ENCODE measurements at places on chromosomes 7 and 10.

- no peak for DNase-seq
Measured at GRCh38 chr10:88707429-88708155, 1.5 kb downstream of the LIPK start.

DNA sequence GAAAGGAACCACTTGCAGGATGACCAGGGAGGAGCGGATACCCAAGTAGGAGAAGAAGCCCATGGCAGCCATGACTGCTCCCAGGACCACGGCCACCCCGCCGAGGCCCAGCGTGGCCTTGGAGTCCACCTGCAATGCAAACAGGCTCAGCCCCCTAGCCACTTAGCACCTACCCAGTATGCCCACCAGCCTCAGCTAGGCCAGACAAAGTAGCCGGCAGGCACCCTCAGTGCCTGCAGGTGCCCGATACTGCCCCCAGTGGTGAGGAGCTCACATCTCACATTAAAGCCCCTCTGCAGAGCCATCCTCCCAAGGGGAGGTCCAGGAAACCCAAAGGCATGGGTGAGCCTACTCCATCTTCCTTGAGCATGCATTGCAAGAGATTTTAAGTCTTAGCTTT, 6.6 kb downstream of the NPC1L1 start:
- DNase-seq, result no peak

- DNase-seq, result no peak
Measured at GRCh38 chr7:39199006-39199405, 221.3 kb downstream of the POU6F2 start.

GRCh38 chr7:95784796-95785195, 12.4 kb downstream of the DYNC1I1 start:
- DNase-seq, result no peak

GRCh38 chr10:70613941-70614340, 11.4 kb upstream of the PRF1 start:
- no peak for DNase-seq

DNA sequence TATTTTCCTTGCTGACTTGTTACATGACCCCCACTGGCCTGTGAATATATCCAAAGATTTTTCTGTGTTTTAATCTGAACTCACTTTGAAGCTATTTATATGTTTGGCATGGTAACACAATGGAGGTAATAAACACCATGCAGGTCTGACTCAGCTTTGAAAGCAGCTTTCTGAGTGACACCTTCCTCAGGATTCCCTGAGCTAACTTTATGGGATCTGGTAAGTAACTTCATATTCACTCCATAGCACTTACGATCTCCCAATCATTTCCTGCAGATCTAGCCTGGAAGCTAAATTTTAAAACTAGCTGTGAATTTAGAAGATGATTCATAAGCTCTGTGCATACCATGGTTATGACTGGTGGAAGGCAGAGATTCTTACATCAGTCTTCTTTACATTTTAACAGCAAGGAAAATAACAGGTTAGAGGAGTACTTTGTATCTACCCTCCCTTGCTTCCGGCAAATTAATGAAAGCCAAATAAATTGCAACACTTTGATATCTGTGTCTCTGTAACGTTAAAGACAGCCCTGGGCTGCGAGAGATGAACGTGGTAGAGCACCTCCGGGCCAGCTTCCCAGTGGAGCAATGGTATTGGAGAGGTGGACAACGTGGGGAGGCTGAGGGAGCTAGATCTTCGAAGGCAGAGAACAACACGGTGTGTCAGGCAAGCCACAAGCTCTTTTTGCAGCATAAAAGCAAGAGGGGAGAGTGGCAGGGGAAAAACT, 170.2 kb upstream of the KLF14 start:
- no peak for DNase-seq

- DNase-seq, result no peak
Measured at GRCh38 chr10:88819290-88819689, 16.8 kb downstream of the LIPM start.

GRCh38 chr10:31001740-31002139, 29.9 kb downstream of the ZNF438 start:
- DNase-seq, result no peak

GRCh38 chr7:96546426-96546825, 163.2 kb downstream of the SEM1 start:
- DNase-seq, result no peak

DNA sequence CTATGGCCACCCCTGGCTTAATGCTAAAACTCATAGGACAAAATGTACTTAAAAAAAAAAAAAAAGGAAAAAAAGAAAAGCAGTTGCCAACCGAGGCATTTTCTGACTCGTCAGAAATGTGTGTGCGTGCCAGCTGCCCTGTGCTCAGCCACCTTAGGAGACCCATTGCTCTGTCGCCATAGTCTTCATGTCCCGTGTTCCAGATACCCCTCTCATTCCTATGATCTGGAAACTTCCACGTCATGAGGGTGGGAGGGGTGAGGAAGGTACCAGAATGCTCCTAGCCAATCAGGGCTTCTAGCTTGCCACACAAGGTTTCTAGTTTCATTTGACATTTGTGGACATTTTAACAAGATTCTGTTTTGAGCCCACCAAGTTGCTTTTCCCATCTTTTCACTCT, 212.9 kb downstream of the TCF7L2 start:
- no peak for DNase-seq

DNA sequence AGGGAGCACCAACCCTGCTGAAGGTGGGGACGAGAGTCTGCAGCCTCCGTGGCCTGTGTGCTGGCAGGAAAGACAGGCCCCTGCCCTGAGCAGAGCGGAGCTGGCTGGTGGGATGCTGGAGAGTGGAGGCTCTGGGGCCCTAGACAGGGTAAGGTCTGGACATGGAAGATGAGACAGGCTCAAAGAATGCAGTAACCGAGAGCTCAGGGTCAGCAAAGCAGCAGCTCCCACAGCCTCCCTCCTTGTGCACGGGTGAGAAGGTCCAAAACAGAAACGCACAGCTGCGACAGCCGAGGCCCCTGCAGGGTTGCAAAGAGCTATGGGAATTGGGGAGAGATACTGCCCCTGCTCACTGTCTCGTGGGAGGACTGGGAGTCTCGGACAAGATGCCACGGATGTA, 80.5 kb downstream of the TNS3 start:
- DNase-seq, result no peak

DNA sequence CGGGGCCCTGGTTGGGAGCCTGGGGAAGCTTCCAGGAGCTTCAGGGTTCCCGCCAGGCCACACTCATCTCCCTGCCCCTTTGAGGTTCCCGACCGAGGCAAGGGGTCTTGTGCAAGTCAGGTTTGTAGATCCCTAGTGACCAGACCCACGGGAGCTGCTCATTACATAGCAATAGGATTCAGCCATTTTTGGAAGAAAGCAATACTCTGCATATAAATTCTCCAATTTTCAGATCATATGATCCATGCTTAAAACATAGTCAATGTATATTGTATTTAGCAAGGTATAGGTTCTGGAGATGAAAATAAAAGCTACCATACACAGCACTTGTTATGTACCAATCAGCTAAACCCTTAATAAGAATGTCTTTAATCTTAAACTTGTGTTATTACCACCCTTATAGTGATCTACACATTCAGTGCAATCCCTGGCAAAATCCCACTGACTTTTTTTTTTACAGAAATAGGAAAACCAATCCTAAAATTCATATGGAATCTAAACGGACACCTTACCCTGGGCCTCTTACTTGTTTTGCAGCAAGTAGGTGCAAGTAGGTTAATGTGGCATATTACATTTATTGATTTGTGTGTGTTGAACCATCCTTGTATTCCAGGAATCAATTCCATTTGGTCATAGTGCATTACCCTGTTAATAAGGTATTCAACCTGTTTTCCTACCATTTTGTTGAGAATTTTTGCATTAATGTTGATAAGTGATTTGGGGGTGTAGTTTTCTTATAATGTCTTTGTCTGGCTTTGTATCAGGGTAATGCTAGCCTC, 13.8 kb upstream of the FKBP9 start:
- peak; percentile 36 for DNase-seq

GRCh38 chr7:73612598-73613269, 11.6 kb downstream of the MLXIPL start:
- DNase-seq, result no peak

DNA sequence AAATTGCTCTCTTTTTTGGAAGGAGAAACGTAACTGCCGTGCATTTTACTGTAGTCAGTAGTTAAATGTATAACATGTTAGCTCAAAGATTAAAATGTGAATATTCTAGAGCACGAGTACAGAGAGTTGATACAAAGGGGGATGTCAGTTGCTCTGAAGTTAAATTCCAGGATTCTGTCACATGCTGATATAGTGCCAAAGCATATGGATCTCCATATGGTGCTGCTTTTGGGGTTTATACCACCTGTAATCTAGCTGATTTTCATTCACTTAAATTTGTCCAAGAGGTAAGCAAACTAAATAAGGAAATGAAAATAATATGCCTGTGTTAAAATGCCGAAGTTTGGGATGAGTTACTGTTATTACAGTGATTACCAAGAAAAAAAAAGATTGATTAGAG, 298.6 kb downstream of the EXOC4 start:
- DNase-seq, result no peak

DNA sequence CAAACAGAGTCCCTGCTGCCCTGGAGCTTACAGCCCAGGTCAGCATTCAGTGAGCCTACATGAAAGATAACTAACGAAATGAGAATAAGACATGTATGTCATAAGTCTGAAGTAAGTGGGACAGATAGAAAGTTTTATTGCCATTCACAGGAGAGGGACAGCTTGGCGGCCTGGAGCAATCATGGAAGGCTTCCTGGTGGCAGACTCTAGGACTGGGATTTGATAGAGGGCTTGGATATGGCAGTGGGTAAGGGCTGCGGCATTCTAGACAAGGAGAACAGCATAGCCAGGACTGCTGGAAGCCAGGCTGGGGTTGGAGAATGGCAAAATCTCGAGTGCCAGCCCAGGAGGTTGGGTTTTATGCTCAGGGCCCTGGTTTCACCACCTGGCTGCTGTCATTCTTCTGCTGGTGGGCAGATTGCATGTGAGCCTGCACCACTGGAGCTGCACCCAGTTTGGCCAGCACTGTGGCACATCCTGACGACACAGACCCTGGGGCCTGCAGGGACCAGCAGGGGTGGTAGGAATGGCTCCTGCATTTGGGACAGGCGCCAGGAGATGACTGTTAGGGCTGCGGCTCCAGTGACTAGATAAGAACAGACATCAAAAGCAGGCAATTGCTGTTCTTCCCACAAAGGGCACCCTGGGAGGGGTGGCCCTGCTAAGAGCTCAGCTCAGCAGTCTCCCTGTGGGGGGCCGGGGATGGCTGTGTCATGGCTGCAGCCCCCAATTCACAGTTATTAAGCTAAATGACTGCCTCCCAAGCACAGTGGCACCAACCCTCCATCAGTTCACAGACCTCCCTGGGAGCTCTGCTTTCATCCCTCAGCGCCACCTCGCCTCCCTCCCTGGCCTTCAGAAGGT, 161.1 kb downstream of the RPS24 start:
- DNase-seq, result no peak

DNA sequence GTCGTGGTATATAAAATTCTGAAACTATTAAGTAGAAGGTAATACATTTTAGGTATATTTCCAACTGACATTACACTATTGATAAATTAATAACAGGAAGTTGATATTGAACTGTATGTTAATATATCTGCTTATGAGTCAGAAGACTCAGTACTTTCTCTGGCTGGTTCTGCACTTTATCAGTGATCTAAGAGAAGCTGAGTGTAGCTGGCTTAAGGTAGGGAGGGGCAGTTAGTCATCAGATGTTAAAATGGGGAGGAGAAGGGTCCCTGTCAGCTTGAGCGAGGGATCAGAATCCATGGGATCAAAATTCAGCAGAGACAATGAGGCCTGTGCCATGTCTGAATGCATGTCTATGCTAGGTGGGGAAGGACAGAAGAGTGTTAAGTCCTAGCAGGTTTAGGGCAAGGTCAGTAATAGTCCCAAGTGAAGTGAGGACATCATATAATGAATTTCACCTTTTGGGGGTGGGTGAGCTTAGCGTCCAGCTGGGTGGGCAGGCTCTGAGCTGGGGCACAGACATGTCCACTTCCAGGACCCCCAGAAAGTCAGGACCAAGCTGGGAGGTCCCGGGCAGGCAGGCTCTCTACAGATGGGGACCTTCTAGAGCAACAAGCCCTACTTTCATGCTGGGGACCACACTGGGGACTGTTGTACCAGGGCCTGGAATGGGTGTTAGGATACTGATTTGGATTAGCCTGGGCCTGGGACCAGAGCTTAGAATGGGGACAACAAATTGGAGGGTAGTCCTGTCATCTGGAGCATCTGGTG, 82.9 kb downstream of the WDFY4 start:
- no peak for DNase-seq

DNA sequence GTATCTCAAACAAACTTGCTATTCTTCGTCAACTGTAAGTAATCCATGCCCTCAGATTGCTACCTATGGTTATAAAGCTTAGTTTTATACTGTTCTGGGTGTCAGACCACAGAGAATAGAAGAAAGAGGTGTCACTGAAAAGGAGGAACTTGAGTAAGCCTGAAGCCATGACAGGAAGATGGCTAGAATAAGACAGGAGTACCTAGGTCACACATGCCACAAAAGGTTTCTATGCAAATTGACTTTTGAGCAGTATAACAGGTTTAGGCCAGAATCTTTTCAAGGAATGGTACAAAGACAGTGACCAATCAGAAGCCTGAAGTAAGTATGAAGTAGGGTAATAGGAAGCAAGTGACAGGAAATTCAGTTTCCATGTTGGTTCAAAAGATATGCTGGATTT, 23.5 kb downstream of the FBXW4 start:
- no peak for DNase-seq

DNA sequence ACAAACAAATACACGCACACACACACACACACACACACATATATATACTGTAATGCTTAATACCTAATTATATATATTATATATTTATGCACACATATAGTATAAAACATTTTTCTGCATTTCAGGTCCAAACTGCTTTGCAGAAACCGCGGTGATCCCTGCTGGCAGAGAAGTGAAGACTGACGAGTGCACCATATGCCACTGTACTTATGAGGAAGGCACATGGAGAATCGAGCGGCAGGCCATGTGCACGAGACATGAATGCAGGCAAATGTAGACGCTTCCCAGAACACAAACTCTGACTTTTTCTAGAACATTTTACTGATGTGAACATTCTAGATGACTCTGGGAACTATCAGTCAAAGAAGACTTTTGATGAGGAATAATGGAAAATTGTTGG, 138.5 kb downstream of the VWC2 start:
- DNase-seq, result no peak

DNA sequence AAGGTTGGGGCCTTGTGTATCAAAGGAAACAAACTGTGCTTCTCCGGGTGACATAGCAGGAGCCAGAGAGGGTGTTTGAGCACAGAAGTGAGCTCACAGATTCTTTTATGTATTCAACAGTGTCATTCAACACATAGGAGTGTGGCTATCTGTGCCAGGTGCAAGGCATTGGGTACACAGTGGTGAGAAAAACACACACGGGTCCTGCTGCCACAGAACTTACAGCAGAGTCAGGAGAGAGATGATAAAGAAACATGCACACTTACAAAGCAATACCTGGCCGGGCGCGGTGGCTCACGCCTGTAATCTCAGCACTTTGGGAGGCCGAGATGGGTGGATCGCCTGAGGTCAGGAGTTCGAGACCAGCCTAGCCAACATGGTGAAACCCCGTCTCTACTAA, 16.3 kb upstream of the ECHDC3 start:
- no peak for DNase-seq

DNA sequence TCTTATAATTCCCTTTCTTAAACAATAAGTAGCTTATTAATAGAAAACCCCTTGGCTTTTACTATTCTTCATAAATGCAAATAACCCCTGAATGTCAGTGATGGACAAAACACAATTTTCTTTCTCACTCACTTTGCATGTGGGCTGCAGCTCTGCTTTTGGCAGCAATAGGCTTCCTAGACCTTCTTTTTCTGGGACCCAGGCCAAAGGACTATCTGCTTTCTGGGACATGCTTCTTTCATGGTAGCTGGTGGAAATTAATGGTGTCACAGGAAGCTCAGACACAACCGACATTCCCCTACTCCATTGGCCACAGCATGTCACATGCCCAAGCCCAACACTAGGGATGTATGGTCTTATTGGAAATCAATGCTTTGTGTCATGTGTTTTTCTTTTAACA, 134.3 kb upstream of the MDFIC start:
- no peak for DNase-seq
